Activated CD4-positive, alpha-beta T cell treated with anti-CD3 and anti-CD28 coated beads, Interleukin-10, Interleukin-2, amounts not matched to agents 100 ng/mL and 50 ng/mL, durations not matched to agents 16 hours and 8 hours (primary cell): ENCODE measurements at places on chromosomes 3 and 15.

DNA sequence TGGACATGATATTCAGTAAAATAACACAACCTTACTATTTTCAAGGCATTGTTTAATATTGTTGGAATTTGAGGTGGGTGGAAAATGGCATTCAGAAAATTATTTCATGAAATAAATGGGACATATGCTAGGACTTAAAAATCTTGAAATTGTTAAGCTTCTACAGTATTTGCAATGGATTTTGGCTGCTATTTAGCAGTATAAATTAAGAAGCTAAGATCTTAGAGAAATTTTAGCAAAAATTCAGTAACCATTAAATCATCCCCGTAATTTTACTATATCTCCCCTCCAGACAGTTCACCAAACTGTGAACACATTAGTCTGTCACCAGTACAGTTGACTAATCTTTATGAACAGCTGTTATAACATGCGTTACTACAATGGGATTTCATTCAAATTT lies 8.2 kb downstream of the DIPK2A start:
- no peak for DNase-seq

- no peak for DNase-seq
Observed at GRCh38 chr3:194773216-194773615, 87.5 kb downstream of the FAM43A start.

GRCh38 chr3:47604145-47604544 lies 25.5 kb upstream of the CSPG5 start:
- DNase-seq, result no peak

DNA sequence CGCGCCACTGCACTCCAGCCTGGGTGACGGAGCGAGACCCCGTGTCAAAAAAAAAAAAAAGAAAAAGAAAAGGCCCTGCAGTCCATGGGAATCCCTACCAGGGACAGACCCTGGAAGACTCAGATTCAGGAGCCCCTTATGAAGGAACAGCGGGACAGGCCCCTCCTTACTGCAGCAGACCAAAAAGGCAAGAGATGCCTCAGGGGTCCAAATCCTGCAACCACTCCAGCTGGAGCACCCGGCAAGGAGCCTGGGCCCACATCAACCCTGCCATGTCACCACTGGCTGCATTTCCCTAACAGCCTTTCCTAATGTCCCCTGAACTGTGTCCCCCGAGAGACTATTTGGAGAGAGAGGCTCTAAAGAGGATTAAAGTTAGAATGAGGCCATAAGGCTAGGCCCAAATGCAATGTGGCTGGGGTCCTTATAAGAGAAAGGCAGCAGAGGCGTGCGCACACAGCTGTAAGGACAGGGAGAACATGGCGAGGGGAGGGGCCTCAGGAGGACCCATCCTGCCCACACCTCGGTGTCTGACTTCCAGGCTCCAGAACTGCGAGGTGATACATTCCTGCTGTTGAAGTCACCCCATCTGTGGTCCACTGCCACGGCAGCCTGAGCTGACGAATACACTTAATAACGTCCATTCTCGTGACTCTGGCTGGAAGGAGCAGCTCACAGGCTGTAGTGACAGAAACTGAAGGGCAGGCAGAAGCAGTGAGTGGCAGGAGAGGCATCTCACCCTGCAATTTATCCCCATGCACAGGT lies 78.1 kb downstream of the ATP10A start:
- no peak for DNase-seq

- DNase-seq, result no peak
Observed at GRCh38 chr3:172868582-172869200, 118.2 kb downstream of the ECT2 start.

GRCh38 chr15:36644191-36644896 lies 64.9 kb downstream of the CDIN1 start:
- no peak for DNase-seq

- DNase-seq, result peak; percentile 67
Observed at GRCh38 chr15:100111125-100112060, 230.4 kb downstream of the ADAMTS17 start.

DNA sequence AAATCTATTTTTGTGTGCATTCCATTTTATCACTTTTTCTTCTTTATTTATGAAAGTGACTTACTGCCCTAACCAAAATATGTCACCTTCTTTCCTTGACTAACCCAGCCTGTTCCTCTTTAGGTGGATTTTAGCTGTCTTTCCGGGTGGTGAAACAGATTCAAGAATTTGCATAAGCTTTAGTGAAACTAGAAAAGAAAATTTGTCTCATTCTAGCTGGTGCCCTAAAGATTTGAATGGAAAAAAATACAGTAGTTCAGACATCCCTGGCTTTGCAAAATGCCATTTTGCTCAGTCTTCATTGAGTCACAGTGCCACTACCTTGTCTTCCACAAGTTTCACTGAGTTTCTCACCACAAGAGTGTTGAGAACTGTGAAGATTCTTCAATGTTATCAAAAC lies 28.2 kb upstream of the CCDC50 start:
- no peak for DNase-seq

GRCh38 chr3:158568784-158569183 lies 2.2 kb upstream of the MLF1 start:
- no peak for DNase-seq

DNA sequence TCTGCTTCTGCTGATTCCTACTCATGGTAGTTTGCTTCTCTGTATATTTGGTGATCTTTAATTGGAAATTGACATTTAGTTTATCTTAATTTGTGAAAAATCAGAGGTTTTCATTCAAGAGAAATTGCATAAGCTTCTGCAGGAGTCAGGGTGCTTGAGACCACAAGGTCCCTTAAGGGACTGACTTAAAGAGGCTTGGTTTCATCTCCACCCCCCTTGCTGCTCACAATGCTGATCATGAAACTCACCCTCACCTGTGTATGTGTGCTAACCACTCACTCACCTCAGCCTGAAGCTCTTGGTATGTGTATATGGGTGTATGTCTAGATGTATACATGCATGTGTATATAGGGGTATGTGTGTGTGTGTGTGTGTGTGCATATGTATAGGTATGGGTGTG lies 11.4 kb downstream of the PGPEP1L start:
- DNase-seq, result no peak

GRCh38 chr3:69309814-69310213 lies 76.1 kb downstream of the FRMD4B start:
- DNase-seq, result peak; percentile 23

DNA sequence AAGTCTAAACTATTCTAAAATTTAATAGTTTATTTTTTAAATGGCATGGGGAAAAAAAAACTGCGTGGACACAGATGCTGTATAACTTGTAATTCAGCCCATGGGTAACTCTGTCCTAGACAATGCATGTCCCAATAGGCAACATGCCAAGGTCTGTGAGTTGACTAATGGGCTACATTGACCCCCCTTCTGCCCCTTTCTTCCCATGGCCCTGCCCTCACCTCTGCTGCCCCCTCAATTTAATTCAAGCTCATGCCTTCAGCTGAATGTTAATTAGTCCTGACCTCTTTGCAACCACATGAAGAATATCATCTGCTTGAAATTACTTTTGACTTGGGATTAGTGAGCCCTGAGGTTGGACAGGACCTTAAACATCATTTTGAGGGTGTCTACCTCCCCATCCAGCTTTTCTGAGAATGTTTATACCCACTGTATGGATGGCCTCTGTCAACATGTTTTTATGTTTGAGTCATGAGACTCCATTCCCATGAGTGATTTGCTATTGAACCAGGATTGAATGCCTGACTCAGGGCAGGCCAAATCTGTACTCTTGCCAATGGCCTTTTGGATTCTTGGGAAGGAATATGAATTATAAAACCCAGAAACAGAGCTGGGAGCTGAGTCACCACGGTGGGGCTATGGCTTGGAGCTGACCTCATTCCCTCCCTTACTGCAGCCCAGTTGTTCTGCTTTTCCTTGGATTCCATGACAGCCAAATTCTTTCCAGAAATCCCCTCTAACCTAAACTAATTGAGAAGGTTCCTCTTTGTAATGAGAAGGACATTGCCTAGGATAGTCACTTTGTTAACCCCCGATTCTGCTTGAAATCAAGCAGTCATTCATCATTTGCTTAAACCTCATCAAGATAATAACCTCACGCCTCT lies 33.5 kb upstream of the PDE8A start:
- no peak for DNase-seq

- DNase-seq, result peak; percentile 49
Observed at GRCh38 chr3:32457971-32458471, 44.6 kb downstream of the CMTM6 start.

DNA sequence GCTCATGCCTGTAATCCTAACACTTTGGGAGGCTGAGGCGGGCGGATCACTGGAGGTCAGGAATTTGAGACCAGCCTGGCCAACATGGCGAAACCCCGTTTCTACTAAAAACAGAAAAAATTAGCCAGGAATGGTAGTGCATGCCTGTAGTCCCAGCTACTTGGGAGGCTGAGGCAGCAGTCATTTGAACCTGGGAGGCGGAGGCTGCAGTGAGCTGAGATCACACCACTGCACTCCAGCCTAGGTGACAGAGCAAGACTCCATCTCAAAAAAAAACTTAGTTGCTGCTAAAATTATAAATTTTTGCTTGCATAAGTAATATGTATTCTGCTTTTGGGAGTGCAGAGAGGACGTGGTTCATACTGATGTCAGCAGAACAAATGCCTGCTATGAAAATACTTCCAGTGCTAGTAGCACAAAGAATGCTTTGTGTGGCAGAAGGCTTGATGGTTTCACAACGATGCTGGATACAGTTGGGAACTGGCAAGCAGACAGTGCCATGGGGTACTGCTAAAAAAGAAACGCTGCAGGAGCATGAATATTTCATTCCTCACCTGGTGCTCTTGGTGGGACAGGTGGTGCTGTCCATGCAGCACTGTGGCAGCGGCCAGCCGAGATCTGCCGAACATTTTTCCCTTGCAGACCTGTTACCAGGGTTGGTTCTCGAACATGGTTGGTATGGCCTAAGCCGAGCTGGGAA lies 31.1 kb downstream of the FBXL22 start:
- DNase-seq, result no peak

DNA sequence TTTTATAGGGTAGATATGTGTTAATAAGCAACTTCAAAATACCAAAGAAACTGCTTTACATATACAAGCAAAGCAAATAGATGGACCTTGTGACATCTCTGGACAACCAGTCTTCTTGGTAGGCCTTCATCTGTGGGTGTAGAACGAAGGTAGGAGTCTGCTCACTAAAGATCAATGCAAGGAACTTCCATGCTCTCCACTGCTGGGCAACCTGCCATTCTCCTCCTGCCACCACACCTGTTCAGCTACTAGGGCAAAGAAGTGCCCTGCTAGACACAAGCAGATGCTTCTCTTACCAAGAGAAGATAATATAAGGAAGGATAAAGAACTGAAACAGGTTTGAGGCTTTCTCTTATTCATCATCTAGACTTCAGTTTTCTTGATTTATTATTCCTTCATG lies 12.6 kb downstream of the PPARG start:
- DNase-seq, result no peak

DNA sequence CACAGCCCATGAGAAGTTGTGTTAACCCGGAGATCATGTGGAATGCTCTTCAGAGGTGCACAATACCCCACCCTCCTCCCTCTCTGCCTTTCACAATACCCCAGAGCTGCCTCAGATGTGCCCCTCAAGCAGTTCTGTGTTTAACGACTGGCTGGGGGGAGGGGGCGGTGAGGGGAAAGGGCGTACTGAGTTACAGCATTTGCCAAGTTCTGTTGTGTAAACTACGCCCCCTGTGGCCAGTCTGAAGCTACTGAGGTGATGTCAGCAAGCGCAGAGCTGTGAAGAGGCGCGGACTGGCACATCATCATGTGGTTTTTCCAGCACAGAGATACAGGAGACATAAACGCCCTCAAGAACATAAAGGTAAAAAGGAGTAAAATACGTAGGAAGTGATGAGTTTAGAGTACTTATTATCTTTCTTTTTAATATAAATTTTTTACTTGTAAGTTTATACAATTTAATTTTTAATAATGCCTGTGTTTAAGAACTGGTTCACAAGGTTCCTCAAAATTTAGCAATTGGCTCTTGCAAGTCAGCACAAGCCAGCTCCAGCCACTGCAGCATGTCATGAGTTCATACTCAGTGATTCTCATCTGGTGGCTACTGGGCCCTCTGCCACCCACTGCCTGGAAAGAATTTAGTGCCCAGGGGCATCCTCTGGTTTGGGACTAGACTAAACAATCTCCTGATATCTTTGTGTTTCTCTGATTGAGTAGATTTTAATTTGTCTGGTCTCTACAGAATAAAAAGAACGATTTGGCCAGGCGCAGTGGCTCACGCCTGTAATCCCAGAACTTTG lies 1.7 kb downstream of the EPB42 start:
- no peak for DNase-seq

DNA sequence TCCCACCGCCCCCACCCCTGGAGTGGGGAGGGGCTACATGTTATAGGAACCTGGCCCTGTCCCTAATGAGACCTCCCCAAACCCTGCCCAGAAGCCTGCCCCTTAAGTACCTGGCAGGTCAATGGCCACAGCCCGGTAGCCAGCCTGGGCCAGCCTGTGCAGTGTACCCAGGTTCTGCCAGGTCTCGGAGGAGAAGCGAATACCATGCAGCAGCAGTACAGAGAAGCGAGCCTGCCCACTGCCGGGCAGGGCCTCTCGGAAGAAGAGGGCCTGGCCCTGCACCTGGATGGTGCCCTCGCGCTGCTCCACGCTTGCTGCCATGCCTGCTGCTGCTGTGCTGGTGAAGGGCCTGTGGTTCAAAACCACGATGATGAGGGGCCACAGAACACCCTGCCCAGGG lies 2.5 kb downstream of the ABHD14B start:
- DNase-seq, result no peak

- DNase-seq, result peak; percentile 82
Observed at GRCh38 chr3:171028025-171028778, 1.7 kb upstream of the SLC2A2 start.

GRCh38 chr15:60969658-60970057 lies 259.4 kb downstream of the RORA start:
- no peak for DNase-seq

DNA sequence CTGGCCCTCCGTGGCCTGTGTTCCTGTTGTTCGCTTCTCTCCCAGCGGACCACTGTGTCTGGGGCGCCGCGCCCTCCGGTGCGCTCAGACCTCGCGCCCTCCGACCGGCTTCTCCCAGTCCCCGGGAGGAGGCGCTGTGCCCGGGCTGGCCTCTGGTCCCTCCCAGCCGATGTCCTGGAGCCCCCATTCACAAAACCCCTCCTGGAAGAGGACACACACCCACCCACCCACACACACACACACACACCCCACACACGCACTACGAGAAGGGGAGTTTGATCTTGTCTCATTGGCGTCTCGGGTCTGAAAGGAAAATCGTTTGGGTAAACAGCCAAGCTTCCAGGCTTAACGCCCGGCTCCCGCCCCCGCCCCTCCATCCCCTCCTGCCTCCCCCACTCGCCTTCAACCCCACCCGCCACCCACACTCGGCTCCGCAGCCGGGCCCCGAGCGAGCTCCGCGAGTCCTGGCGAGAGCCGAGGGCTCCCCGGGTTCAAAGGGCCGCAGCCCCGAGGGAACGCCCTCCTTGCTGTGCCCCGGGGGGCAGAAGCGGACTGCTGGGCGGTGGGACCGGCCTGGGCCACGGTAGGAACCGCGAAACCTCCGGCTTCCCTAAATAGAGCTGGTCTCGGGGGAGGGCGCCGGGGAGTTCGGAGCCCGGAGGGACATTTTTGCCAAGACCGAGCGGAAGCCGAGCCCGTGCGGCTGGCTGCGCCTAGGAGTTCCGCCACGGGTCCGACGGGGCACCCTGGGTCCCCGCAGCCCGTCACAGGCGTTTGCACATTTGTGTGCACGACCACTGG lies 23.6 kb downstream of the NR2F2 start:
- no peak for DNase-seq

- no peak for DNase-seq
Observed at GRCh38 chr15:99068186-99068585, 36.7 kb upstream of the SYNM start.
